Endothelial cell of umbilical vein (primary cell): ENCODE measurements at places on chromosomes 2 and 18.

GRCh38 chr2:161419638-161420190 lies 3.6 kb downstream of the TBR1 start:
- DNase-seq, result no peak

DNA sequence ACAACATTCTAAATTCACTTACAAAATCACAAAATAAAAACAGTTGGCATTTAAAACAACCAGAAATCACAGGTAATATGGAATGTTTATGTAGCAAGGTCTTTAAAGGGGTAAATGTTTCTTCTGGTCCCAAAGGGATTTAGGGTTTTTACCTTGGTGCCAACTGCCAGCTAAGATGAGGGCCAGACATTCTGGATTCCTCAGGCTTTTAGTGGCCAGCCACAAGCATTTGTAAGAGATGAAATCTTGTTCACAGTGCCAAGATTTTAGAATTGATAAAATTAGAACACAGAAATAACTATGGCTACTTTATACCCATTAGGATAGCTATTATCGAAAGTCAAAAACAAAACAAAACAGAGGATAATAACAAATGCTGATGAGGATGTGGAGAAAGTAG lies 60.4 kb upstream of the CDKL4 start:
- DNase-seq, result no peak

DNA sequence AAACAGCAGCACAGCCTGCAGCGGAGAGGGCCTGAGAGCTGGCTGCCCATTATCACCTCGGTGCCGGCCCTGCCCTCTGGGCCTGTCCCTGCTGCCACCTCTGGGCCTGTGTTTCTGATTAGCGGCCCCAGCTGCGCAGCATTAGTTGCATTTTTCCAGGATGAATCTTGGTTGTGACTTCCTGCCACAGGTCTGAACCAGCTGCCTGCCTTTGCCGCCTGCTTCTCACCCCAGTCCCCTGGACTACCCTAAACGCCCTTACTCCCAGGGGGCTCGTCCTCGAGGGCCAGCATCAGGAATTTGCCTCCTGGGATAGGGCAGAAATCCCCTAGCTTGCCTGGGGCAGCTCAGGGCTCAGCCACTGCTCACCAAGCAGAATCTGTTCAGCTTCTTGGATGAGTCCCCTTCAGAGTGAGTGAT lies 342.8 kb downstream of the DYSF start:
- DNase-seq, result no peak

GRCh38 chr18:58756148-58756547 lies 84.9 kb downstream of the MALT1 start:
- no peak for DNase-seq

DNA sequence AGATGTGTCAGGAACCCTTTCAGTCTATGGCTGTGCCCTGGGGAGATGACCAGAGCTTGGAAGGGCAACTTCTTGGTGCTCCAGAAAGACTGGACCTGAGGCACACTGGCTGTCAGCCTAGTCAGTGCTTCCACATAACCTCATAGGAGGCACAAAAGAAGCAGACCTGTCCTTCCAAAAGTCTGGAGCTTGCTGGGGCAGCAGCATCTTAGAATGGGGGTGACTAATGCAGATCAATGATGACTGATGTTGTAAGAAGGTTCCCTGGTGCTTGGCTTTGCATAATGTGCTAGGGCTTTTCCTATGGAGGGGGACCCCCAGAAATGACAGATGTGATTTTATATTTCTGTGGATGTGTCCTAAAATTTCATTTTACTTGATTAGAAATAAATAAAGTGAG lies 255.7 kb upstream of the THUMPD2 start:
- no peak for DNase-seq

GRCh38 chr18:55862693-55863390 lies 274.9 kb upstream of the TCF4 start:
- no peak for DNase-seq

GRCh38 chr2:219997341-219997851 lies 370.0 kb downstream of the SLC4A3 start:
- DNase-seq, result no peak

DNA sequence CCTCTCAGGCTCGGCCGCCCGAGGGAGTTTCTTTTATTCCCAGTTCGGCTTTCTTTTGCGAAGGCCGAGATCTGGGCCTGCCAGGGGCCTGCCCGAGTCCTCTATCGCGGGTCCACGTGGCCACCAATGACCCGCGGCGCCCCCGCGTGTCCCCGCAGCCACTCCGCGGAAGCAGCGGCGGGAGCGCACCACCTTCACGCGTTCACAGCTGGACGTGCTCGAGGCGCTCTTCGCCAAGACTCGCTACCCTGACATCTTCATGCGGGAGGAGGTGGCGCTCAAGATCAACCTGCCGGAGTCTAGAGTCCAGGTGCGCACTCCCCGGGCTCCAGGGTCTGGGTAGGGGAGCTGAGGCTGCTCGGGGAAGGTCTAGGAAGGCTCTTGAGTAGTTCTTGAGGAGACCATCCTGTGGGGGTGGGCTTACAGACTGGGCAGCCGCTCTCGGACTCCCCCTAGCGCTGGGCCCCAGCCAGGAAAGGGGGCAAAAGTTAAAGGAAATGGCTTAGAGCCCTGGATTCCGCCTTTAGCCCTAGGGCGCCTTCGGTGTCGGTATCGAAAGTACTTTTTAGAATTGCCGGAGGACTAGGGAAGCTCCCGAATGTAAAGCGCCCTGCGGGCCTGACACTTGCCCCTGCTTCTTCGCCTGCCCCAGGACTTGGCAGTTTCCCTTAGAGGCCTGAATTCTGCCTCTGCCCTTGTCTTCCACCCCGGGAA lies 3.4 kb downstream of the OTX1 start:
- DNase-seq, result peak; percentile 19

- no peak for DNase-seq
Observed at GRCh38 chr2:41954304-41955291, 93.2 kb upstream of the PKDCC start.

- DNase-seq, result no peak
Observed at GRCh38 chr18:72155327-72155726, 388.8 kb downstream of the CBLN2 start.

DNA sequence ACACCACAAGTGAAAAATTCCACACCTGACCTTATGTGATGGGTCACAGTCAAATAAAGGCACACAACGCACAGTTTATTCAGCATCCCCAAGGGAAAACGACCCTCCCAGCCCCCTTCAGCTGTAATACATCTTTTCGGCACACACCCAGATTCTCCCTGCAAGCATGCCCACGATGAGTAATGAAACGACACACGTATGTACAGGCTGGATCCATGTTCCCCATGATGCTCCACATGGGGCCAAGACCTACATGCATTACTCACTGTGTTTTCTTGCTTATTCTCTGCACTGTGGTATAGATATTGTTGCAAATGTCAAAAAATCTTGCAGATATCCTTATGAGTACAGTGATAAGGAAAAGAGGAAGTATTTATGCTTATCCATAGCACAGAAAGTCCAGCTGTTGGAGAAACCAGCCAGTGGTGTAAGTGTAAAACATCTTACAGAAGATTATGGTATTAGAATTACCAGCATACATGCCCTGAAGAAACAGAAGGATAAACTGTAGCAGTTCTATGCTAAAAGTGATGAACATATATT lies 32.5 kb upstream of the SGPP2 start:
- no peak for DNase-seq

GRCh38 chr2:61493523-61493942 lies 22.6 kb upstream of the USP34 start:
- DNase-seq, result peak; percentile 28

GRCh38 chr2:121803503-121803902 lies 48.1 kb downstream of the TSN start:
- DNase-seq, result no peak

GRCh38 chr2:136117909-136118818 lies at the start of gene CXCR4:
Gene CXCR4 (minus strand): TSS chr2:136118149. CDS start chr2:136118060, 89 bp downstream.
- DNase-seq, result peak; percentile 52

DNA sequence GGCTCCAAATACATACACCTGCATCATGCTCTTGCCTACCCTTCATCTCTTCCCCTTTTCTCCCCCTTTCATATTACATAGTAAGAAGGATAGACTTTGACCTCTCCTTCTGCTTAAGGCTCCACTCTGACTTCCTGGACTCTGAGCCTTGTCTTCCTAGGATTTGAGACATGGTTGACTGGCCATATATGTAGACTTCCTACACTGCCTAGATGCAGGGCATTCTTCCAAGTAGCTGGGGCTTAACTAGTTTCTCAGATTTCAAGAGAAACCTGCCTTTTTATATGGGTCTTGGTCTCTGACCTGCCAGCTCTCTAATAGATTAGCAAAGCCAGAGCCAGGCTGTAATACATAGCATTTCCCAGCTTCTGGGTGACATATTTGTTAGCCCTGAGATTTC lies 35.4 kb upstream of the CYP26B1 start:
- DNase-seq, result no peak

DNA sequence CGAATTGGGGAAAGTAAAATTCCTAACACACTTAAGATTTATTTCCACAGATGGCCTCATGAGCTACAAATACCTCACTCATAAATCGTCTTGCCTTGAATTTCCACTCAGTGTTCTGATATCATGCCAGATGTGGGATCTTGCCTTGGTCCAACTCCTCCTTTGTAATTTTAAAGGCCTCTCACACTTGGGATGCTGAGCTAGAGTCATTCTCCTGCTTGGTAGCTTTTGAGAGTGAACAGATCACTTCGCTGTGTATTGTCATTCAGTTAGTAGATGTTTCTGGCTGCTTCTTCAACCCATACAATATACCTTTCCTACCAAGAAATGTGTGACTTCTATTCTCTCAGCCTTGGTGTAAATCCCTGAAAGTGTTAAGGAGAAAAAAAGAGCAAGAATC lies 309.2 kb downstream of the NRXN1 start:
- DNase-seq, result no peak

- DNase-seq, result no peak
Observed at GRCh38 chr2:176392249-176392648, 123.0 kb downstream of the MTX2 start.

- no peak for DNase-seq
Observed at GRCh38 chr2:341017-341542, 53.2 kb upstream of the ALKAL2 start.

DNA sequence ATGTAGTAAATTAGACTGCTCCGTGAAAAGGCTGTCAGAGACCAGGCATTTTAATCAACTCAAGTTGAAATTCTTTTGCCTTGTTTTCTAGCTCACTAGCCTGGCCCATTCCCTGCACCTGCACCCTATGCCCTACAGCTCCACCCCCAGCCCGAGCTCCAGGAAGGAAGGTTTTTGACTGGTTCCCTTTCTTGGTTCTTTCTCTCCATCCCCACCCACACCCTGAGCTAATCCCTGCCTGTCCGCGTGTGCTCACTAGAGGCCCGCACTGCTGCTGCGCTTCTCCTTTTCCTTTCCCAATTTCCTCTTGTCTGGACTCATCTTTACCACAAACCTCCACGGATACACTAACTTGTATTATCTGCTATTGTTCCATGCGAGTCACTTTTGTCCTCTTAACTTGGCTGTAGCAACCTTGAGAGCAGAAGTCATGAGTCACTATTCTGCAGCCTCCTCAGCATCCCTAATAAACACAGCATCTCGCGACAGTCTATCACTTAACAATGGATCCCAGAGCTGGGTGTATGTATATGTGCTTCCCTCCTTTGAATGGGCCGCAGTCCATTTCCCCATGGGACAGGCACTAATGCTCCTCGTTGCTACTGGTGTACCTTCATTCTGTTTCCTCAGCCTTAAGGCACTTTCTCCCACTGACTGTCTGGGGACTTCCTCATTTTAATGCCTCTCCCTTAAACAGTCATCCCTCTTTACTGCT lies 36.5 kb downstream of the COLEC12 start:
- no peak for DNase-seq

- no peak for DNase-seq
Observed at GRCh38 chr2:40361478-40361877, 90.4 kb downstream of the SLC8A1 start.

- DNase-seq, result no peak
Observed at GRCh38 chr2:159382447-159383028, 96.0 kb upstream of the WDSUB1 start.

- DNase-seq, result no peak
Observed at GRCh38 chr18:12076424-12077140, 17.1 kb upstream of the ANKRD62 start.
